Stimulated activated CD8-positive, alpha-beta memory T cell treated with anti-CD3 and anti-CD28 coated beads, Interleukin-2, amount 100 ng/mL, for 48 hours (primary cell): ENCODE measurements at places on chromosomes 2 and 18.
A peak's percentile ranks its signal among the peaks of the same experiment; 100 is the strongest.

DNA sequence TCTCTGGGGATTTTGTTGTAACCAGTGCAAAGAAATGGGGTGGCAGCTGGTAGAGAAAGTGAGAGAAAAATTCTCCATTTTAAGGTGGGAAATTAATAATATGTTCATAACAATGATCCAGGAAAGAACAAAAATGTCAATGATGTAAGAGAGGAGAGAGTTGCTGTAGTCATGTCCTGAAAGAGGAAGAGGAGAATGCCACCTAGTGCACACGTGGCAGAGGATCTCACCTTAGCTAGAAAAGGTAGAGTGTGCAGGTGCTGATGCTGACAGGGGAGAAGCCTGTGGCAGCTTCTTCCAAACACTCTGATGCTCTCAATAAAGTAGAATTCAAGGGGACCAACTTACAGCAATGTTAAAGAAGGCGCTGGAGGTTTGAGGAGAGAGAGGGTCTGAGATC is 282.9 kb upstream of the PKDCC start:
- DNase-seq = no peak

GRCh38 chr18:45891806-45892205 is 66.3 kb downstream of the SIGLEC15 start:
- no peak for DNase-seq

DNA sequence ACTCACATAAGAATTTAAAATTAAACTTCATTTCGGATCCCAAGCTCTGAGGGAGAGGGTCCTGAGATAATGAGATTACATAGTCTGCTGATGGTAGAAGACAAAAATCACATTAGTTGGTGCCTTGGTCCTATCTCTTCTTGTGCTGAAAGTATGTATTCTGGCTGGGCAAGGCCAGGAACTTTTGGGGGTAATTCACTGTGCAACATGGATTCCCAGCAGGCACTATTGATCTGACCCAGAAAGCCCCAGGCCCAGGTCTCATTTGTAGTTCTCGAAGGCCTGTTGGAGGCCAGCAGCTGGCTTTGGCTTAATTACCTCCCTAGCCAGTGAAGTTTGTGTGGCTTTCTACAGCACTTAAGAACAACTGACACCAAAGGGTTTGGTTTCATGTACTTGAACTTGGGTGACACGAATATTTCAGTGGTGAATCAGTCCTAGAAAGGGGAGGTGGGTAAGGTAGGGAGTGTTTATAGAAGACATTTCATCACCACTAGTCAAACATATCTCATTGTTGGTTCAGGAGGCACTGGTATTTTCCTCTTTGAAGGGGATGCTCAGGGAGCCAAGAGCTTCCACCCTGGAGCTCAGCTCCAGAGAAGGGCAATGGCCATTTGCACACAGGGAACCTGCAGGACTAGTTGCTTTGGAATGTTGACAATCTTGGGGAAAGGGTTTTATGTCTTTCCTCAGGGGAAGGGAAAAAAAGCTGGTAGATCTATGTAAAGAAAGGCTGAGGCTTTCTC is 217.8 kb downstream of the OSR1 start:
- DNase-seq = no peak

DNA sequence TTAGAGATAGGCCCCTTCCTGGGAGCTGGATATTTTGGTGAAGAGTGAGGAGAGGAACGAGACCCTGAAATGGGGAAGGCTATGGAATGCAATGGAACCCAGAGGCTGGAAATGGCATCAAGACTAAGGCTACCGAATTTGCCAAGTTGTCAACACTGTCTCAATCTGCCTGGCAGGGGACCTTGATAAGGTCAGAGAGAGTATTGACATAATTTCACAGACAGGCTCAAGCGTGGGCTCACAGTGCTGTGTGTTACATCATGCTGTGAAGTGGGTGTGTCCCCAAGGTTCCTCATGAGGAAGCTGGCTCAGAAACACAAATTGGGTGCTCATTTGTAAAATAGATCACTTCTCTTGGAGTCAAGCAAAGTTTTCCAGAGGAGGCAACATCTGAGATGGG is 51.8 kb upstream of the CYRIA start:
- no peak for DNase-seq

DNA sequence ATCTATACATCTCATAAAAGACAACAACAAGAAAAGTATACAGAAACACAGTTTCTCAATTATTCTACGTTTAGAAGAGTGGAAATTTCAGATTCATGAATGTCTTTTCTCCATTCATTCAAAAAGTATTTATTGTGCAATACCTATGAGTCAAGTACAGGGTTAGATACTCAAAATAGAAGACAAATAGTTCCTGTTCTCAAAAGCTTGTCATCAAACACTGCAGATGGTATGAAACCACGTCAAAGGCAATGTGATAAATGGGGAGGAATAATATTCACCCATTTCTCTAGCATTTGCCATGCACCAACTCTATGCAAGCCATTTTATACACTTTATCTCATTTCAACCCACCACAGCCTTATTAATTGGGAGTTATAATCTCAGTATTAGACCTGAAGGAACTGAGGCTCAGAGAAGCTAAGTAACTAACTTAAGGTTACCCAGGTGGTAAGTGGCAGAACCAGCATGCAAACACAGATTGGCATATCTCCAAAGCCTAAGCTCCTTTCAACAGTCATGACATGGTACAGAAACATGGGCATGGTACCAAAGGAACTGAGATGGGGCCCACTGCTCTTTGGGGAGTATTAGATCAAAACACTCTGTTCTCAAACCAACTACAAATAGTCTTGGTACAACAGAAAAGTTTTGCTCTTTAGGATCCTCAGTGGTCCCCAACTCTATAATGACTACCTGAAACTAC is 67.2 kb upstream of the NPAS2 start:
- DNase-seq = no peak

DNA sequence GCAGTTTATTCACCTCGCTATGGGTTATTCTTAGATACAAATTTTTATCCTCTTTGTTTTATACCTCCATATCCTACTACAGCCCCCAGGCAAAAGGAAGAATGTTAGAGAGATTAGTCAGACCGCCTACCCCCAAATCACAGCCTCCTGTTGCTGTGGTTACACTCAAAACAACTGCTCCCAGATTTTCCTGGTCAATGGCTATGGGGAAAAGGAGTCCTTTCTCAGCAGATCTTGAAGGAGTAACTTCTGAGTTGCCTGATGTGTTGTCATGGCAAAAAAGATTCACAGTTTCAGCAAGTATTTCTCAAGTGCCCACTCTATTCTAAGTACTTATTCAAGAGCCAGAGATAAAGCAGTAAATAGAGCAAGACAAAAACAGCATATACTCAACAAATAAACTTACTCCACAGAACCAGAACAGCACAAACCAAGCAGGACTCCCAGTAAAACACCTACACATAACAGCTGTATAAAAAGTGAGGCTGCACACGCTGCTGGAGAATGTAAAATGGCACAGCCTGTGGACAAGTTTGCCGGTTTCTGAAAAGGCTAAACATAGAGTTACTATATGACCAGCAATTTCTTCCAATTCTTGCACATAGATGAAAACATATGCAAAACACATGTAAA is 104.8 kb downstream of the NOL10 start:
- no peak for DNase-seq

DNA sequence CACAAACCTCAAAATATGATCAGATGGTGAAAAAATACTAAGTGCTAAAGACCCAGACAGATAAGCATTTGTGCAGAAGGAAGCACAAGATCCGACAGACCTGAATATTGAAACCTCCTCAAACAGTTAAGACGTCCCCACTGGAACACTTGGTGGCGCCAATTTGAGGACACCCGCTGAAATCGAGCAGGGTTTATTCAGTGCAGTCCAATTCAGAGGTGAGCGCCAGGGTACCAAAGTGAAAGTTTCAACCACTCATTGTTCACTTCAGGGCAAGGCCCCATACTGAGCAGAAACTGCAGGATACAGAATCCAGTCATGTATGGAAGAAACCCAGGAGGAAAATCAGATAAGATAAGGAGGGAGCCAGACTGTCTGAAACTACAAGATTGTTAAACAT is 417.6 kb downstream of the LRRTM4 start:
- no peak for DNase-seq

DNA sequence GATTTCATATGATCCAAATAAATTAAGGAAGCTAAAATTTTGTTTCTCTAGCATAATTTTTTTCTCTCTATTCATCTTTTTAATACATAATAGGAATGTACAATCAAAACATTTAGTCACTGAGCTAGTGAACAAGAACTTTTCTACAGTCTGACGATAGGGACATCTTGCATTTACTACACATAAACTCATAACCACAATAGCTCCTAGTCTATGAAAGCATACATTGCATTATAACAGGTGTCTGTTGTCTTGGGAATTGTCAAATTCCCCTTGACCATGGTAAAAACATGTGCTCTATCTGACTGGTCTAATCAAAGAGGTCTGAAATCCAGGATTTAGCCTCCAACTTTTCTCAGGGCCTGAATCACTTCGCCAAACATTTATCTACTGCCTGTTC is 144.8 kb downstream of the FAM124B start:
- no peak for DNase-seq

- DNase-seq = no peak
Measured at GRCh38 chr2:501667-502066, 175.5 kb downstream of the TMEM18 start.

- DNase-seq = no peak
Measured at GRCh38 chr2:205682971-205683501, 735 bp downstream of the NRP2 start.

DNA sequence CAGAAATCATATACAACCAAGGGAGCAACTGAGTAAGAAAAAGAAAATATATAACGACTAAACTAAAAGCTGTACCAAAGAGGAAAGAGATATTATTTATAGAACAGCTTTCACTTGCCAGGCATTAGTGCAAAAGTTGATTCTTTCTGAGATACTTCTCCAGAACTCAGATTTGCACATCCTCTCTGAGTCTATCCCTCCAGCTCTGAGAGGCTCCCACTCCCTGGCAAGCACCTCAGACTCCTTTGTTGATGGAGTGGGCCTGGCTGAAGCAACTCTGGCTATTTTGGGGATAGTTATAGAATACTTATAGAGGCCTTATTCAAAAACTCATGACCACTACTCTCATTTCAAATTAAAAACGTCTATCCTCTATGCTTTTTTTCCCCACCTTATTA is 501.6 kb upstream of the TNP1 start:
- DNase-seq = no peak

GRCh38 chr2:17995593-17995992 is 117.1 kb downstream of the KCNS3 start:
- DNase-seq = no peak

- no peak for DNase-seq
Measured at GRCh38 chr18:907885-908757, 3.5 kb downstream of the ADCYAP1 start.

DNA sequence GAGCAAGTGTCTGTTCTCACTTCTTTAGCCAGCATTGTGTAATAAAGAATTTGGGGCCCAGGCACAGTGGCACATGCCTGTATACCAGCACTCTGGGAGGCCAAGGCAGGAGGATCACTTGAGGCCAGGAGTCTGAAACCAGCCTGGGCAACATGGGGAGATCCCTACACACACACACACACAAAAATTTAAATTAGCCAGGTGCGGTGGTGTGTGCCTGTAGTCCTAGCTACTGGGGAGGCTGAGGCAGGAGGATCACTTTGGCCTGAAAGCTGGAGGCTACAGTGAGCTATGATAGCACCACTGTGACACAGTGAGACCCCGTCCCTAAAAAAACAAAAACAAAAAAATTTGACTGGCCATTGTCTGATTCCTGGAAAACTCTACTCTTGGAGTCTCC is 8.3 kb downstream of the REV1 start:
- no peak for DNase-seq

- no peak for DNase-seq
Measured at GRCh38 chr2:147554521-147555107, 290.2 kb upstream of the ACVR2A start.

- DNase-seq = no peak
Measured at GRCh38 chr18:67468038-67468437, 48.5 kb downstream of the DSEL start.

DNA sequence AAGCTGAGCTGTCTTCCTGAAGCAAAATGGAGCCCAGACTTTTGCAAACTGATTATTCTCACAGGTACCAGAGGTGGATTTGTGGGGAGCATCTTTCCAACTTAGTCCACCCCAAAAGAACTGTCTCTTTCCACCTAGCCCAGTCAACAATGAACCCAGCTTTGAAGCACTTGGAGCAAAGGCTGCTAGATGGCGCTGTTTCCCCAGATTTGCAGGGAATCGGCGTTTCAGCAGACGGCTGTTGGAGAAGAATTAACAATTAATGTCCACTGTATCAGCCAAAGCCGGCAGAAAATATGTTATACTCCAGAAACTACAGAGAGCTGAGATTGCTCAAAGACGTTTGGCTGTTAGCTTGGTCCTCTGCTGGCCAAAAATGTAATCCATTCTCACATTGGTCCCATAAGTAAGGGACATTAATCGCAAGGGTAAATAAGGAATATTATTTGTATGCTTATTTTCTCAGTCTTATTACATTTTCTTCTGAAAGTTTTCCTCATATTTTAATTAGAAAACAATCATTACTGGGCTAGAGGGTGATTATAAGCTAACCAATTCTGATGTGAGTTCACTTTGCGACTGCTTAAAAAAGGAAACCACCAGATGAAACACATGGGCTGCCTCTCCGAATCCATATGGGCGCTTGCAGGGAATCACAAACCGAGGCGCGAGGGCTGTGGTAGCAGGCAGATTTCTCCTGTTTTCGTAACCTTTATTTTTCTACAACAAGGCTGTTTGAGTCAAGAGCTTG is 423.8 kb upstream of the MEX3C start:
- peak; percentile 8 for DNase-seq

DNA sequence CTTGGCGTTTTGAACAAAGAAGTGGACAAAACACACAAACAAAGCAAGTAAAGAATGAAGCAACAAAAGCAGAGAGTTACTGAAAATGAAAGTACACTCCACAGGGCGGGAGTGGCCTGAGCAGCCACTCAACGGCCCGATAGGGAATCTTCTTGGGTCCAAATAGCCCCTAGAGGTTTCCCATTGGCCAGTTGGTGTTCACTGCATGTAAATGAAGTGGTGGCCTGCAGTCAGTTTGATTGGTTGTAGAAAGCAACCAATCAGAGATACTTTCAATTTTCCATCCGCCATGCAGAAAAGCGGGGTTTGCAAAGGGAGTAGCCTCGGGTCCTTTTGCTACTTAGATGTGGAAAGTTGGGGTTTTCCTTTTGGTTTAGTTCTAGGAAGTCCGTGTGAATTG is 31.6 kb downstream of the CYBRD1 start:
- no peak for DNase-seq

DNA sequence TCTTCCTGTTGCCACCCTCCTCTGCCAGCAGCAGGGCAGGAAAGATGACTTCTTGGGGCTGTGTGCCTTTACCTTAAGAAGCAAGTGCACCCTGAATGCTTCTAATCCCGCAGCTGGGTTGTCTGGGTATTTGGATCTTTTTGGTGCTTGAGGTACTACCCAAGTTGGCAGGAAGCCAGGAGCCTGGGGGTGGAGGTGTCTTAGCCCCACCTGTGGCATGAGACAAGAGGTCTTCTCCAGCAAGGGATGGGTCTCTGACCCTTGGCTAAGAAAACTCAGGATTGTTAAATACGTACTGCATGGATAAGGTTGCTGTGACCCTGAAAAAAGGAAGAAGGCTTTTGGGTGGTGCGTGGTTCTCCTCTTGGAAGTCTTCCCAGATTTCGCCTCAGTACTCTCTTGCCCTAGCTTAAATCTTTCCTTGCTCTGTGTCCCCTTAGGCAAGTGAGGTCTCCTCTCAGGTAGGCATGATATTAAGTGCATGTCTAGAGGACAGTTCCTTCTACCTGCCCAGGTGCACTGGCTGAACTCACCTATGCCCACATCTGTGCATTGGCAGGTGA is 4.3 kb downstream of the HPCAL1 start:
- no peak for DNase-seq
